Stimulated activated CD8-positive, alpha-beta memory T cell treated with anti-CD3 and anti-CD28 coated beads, Interleukin-15, amount 100 ng/mL, for 4 hours (primary cell): ENCODE measurements at places on chromosomes 5 and 9.

DNA sequence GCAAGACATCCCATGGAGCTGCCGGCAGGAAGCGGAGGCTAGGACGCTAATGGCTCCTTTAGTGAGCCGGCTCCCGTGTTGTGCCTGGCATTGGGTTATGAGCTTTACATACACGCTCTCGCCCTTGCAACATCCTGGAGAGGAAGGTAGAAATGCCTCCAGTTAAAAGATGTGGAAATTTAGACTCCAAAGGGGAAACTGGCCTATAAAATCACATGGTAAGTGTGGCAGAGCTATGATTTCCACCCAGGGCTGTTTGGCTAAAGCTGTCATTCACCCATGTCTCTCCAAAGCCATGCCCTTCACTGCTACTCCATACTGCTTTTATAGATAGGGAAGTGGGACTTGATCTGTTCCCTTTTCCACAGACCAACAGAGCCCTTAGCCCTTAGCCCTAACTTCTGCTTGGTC is 5.2 kb downstream of the GM2A start:
- no peak for DNase-seq

DNA sequence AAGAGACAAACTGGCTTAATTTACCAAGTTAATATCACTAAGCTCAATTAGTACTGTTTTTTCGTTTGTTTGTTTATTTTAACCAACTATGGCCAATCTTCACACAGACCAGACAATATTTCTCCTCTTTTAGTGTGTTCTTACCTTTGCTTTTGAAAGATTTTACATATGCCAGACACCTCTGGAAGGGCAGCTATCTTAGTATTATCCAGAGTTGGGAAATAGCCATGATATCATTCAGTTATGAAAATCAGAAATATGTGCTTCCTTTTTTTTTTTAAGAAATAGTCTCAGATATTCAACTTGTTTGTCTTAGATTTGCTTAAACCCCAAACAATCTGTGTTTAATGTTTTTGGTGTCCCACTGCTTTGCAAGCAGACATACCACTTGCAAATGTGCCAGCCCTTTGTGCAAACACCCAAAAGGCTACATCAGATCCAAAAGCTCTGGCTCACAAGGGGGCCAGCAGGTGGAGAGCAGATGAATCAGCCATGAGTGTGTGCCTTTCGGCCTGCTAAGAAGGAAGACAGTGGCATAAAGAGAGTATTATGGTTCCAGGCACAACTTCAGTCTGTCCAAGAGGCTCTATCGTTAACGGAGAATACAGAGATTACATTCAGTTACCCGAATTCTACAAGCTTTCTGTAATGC is 147.6 kb downstream of the EFNA5 start:
- no peak for DNase-seq

GRCh38 chr5:57166276-57166675 is 7.6 kb upstream of the GPBP1 start:
- no peak for DNase-seq

GRCh38 chr9:127862075-127863011 is 7.9 kb upstream of the ENG start:
- peak; percentile 24 for DNase-seq

- peak; percentile 52 for DNase-seq
Observed at GRCh38 chr9:133709015-133709611, 29.0 kb downstream of the SARDH start.

- DNase-seq: no peak
Observed at GRCh38 chr9:110143950-110144545, 63.9 kb downstream of the C9orf152 start.

- no peak for DNase-seq
Observed at GRCh38 chr5:59586841-59587240, 306.7 kb downstream of the PDE4D start.

DNA sequence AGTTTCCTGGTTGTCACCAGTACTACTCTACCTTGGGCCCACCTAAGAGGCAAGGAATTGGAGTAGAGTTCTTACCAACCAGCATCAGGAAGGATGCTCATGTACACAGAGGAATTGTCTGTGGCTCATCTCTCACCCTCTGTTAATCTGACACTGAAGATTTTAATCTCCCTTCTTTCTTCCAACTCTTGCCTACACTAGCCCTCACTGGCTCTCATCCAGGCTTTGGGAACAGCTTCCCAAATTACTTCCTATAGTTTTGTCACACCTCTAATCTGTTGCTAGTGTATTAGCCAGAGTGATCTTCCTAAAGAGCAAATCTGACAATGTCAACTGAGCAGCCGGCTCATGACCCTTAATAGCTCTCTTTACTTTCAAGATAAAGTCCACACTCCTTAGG is 218.7 kb upstream of the TRIM32 start:
- DNase-seq: no peak

DNA sequence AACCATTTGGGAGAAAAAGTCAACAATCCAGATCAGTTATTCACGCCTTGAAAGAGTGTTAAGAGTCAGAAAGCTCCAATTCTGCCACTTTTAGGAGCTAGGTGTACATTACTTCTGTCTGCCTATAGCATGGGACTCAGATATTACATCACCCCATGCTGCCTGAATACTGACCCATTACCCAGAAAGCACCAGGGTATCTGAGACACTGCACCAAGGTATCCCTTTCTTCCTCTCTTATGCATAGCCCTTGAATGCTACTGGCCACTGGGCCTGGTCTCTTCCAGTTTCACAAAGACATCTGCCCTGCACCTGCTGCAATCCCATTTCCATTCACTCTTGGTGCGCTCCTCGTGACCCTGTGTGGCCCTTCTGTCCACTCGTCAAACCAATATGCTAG is 2.6 kb downstream of the STRBP start:
- DNase-seq: no peak

GRCh38 chr9:136312009-136312375 is 8.1 kb upstream of the CCDC187 start:
- DNase-seq: no peak

GRCh38 chr5:150487199-150488061 is 20.5 kb upstream of the NDST1 start:
- DNase-seq: no peak

DNA sequence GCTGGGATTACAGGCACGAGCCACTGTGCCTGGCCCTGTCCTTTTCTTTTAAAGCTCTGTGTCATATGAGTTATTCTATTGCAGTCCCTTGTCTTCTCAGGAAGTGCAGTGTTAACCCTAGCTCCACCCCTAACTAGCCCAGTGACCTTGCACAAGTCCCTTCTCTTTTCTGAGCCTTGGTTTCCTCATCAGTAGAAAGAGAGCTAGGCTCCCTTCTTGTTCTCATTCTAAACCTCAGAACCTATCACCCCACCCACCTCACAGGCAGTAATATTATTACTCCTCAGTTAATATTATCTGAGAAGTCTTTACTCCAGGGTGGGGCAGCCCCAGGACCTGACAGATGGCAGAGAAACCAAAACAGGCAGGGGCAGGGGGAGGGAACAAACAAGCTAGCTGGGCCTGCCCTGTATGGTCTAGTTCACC is 7.2 kb downstream of the CYFIP2 start:
- no peak for DNase-seq

- DNase-seq: no peak
Observed at GRCh38 chr5:43729846-43730478, 127.0 kb downstream of the NNT start.

GRCh38 chr5:179192185-179192890 is 132.2 kb downstream of the ZNF354C start:
- DNase-seq: no peak

DNA sequence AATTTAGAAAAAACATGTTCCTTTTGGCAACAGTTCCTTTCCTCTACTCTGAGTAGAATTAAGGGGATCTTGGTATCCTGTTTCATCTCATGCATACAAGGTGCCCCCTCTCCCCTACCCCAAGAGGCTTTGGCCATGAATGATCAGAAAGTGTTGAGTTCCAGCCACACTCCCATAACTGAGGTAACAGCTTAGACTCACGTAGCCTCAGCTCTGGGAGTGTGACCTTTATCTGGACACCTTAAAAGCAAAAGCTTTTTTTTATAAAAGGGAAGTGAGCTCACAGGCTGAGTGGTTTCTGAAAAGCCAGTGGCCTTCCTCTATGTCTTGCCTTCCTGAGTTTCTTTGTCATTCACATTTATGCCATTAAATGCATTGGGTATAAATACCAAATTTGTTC is 900 bp upstream of the HAVCR2 start:
- DNase-seq: no peak

DNA sequence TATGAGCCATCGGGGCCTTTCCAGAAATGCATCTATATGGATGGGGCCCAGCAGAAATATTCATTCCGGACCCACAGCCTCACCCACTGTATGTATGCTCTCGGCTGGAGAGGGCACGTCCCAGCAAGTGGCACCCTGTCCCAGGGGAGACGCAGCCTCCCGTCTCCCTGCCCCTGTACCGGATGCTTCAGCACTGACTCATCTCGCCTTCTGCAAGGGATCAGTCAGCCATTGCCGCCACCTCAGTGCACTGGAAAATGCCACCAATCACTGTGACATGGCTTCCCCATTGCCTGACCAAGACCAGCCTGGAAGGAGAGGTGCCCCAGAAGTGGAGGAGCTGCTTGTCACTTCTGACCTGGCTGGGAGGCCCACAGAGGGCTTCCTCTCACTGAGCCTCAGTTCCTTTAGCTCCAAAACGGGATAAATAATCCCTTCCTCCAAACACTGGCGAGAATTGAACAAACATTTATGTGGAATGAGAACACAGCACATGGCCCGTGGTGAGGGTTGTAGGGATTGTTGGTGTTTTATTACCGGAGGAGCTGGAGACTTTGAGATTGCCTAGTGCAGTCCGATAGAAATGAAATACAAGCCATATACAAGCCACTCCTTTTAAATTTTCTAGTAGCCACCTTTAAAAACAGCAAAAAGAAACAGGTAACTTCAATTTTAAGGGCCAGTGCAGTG is 43.9 kb upstream of the ORM1 start:
- DNase-seq: no peak

GRCh38 chr9:88198341-88198807 is 60.1 kb upstream of the SPATA31C2 start:
- DNase-seq: no peak

GRCh38 chr9:114898741-114899140 is 31.6 kb downstream of the TNFSF8 start:
- peak; percentile 48 for DNase-seq

- DNase-seq: no peak
Observed at GRCh38 chr9:79215821-79216220, 355.9 kb upstream of the TLE4 start.

DNA sequence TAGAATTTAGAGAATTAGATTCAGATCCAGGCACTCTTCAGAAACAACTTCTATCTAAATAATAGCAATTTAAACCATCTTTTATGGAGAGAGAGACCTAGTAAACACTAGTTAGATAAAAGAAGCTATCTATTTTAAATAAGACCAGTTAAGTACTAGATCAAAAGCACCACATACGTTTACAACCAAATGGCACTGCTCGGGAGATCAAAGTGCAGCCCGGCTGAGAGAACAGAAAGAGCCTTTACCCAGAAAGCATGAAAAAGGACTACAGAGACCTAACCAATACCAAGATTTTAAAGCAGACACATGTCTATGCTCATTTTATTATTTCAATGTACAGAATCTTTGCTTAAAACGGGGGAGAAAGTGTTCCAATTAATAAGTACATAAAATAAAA is 30.8 kb downstream of the LIX1 start:
- no peak for DNase-seq

- no peak for DNase-seq
Observed at GRCh38 chr9:83570359-83570758, 32.2 kb upstream of the FRMD3 start.

DNA sequence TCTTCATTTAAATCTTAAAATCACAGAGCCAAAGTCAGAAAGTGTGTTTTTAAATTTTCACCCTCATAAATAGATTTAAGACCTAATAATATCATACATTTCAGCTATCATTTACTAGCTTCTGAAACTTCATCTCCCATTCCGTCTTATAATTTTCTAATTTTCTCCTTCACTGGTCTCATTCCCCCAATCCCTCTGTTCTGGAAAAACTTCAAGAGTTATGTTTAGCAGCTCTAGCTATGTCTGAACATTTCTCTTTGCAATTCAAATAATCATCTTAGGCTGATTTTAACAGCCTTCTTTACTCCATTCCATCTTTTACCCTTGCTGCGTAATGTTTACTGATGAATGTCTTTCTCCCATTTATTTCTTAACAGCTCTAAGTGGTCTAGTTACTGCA is 192.4 kb downstream of the SLF1 start:
- no peak for DNase-seq

- no peak for DNase-seq
Observed at GRCh38 chr9:102778746-102779145, 216.4 kb upstream of the CYLC2 start.

- DNase-seq: no peak
Observed at GRCh38 chr9:69444021-69444420, 119.0 kb downstream of the ENTREP1 start.

- DNase-seq: no peak
Observed at GRCh38 chr5:91207248-91207647, 175.9 kb downstream of the ARRDC3 start.

DNA sequence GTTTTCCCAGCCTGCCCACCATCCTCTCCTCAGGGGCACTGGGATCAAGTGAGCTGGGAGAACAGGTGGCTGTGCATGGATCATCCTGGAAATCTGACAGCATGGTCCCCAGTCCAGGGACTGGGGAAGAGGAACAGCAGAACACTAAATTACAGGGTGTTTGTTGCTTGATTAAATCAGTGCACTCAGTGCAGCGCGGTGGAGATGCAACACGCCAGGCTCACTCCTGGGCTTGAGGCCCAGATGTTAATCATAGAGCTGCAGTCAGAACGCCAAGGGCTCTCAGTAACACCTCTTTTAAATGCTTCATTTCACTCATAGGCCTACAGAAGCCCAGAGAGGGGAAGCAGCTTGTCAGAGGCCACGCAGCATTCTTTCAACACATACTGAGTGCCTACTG is 14.2 kb upstream of the LARP1 start:
- DNase-seq: no peak

GRCh38 chr5:179700401-179700918 is 1.7 kb downstream of the CANX start:
- no peak for DNase-seq

DNA sequence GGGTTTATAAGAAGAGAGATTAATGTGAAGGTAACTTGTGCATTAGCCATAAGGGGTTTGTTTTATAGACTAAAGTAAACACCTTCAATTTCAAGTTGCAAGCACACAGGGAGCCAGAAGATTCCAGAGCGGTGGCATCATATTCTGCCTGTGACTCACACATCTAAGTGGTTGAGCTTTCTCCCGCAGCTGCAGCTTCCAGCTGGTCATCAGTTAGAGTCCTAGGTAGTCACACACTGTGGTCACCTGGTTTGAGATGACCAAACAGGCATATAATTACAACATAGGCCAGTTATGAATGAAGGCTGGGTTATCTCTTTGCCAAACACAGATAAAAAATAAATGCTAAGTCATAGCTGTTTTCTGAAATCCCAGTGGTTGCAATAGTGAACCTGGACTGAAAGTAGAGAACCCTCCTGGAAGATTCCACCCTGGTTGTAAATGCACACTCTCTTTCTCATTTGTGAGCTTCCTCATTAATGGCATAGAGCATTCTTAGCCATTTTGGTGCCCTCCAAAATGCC is 171.3 kb downstream of the GDNF start:
- DNase-seq: no peak

DNA sequence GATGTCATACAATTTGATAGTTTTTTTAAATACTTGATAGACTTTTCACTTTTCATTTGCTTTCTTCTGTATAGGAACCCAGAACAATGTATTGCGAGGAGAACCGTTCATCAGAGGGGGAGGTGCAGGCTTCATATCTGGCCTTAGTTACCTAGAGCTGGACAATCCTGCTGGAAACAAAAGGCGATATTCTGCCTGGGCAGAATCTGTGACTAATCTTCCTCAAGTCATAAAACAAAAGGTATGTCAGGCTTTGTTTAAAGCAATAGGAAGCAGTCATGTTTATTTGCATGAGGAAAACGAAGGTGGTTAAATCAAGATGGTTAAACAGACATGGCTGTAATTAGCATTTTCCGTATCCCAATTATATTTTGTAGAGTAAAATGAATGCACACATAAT is 46.0 kb downstream of the C7 start:
- DNase-seq: no peak
